ENCODE measurements at places on chromosomes 5 and 9.

GRCh38 chr5:132459031-132459982 is 31.3 kb downstream of the IRF1 start:
- no peak for DNase-seq

- DNase-seq = no peak
These were observed 56.7 kb upstream of the IRX1 start for GRCh38 chr5:3538886-3539285.

GRCh38 chr5:102958481-102959011 is 161.4 kb downstream of the GIN1 start:
- DNase-seq = no peak

DNA sequence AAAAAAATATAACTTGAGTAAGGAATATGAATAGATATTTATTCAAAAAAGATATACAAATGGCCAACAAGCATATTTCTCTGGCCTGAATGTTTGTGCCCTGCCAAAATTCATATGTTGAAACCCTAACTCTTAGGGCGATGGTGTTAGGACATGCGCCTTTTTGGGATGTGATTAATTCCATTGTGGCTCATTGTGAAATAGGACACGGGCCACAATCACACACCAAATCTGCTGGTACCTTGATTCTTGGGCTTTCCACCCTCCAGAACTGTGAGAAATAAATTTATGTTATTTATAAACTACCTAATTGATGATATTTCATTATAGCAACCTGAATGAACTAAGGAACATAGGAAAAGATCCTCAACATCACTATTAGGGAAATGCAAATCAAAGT is 5.7 kb upstream of the IFNA21 start:
- no peak for DNase-seq

DNA sequence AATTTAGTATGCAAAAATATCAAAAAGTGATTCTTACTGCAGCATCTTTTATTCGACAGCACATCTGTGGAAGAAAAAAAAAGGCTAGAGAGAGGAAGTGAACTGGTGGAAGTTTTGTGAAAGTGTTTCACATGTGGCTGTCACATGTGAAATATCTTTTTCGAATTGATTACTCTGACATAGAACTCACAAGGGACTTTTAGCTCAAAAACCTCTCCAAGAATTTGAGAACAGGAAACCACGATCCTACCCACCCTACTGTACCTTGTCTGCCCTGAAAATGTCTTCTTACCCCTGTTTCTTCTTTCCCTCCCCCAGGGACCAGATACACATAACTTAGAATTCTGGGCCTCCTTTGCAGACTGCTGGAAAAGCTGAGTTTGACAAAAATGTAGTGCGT is 106.5 kb upstream of the PRRC1 start:
- DNase-seq = no peak

DNA sequence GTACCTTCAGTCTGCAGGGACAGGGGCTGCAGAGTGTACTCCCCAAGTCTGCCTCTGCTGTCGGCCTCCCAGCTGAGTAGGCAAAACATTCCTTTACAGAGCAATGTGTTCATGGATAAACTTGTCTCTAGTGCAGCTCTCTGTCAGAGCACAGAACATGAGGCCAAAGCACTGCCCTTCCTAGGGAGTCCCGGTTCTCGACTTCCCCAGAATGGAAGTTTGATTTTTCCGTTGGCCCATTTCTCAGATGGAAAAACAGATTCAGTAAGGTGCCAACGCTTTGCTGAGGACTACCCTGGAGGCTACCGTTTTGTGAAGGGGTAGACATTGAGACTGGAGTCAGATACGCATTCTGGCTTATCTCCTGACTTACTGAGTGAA is 422 bp upstream of the TRIM32 start:
- DNase-seq = no peak

DNA sequence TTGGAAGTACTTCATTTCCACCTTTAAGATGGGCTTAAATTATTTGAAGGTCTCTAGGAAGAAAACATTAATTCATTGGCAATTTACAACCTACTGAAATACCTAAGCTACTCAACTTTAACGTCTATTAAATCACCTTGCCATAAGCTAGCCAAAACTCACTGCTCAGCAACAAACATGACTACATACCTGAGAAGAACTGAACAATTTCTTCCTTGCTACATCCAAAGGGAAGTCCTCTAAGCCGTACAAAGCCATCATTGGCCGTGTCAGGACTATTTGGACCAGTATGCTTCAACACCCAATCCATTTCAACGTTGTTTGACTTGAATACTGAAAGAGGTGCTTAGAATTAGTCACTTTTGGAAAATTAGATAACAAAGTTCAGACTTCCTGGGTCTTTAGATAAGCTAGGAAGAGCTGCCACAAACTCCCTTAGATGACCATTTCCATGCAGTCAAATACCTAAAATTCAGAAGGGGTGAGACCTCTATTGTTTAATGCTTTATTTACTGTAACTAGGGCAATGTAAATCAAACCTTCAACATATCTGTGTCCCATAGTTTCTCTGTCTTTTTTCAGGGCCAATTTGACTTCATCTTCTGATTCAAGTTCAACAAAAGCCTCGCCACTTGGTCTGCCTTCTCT is 2.6 kb downstream of the HNRNPH1 start:
- DNase-seq = no peak

DNA sequence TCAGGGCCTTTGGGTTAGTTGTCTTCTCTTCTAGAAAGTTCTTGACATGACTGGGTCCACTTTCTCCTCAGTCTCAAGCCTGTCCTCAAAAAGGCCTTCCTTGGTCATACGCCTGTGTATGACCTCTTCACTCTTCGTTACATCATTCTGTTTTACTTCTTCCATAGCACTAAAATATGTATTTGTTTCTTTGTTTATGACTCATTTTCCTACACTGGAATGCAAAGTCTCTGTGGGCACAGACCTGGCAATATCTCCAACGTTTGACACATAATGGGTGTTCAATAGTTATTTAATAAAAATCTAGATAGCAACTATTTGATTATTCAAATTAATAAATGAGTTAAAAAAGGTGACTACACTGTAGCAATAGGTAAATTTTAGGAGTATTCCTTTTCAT is 85.1 kb downstream of the YIPF5 start:
- no peak for DNase-seq

DNA sequence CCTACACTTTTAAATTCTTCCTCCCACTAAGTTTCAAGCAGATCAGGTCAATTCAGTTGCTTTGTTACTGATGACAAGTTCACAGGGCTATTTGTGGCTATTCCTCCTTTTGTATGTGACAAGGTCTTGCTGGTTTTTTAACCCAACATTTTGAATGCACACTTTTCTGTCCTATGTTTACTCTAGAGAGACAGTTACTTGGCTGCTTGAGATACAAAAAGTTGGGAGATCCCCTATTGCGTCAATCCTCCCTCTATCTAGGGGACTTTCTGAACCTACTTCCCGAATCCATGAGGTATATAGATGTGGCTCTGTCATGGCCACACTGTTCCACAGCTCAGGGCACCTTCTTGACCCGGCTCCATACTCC is 386.7 kb downstream of the NTRK2 start:
- no peak for DNase-seq

DNA sequence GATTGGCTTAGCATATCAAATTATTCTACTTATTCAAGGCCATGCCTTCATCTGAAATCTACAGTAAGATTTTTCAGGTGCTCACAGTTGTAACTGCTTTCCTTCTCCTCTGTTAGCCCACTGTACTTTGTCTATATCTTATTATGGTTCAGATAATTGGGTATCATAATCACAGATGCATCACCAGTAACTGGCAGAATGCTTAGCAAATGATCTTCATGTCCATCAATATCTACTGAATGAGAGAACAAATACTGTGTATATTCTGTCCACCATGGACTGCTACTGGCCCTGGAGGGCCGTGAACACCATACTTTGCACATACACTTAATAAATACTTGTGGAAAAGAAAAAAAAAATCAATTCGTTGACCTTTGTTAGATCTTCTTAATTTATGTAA is 96.2 kb downstream of the MEF2C start:
- no peak for DNase-seq

- DNase-seq = no peak
These were observed 59.3 kb upstream of the AFAP1L1 start for GRCh38 chr5:149212198-149212951.

DNA sequence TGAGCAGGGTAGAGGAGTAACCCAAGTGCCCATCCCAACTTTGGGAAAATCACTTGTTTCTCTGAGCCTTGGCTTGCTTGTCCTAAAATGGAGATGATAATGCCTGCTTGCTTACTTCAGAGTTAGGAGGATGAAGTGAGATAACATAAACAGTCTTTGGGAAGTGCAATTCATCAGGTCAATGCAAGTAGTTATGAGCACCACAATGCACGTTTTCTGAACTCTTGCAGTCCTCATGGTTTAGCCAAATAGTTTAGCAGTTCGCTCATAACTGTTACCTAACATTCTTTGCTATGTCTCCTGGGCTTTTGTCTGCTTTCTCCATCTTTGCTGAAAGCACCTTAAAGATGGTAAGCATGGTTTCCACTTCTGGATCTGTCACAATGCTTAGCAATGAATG is 270.0 kb downstream of the ADAMTSL1 start:
- DNase-seq = no peak

- DNase-seq = no peak
These were observed 20.3 kb upstream of the DUSP1 start for GRCh38 chr5:172791286-172791685.

DNA sequence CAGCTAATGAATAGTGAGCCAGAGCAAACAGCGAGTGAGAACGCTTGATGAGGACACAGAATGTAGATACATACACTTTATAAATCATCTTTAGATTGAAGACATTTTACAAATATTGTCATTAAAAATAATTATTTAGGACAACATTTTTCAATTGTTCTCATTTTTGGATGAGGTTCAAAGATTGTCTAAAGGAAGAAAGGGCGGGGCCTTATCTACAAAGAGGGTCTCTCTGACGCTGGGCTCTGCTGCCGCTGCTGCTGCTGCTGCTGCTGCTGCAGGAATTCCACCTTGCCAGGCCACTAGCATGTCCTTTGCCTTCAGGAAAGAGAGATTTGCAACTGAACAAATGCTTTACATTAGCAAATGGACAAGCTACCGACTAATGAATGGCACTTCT is 220.7 kb upstream of the TMEM161B start:
- DNase-seq = no peak

GRCh38 chr9:110750272-110750671 is 81.7 kb downstream of the MUSK start:
- no peak for DNase-seq

DNA sequence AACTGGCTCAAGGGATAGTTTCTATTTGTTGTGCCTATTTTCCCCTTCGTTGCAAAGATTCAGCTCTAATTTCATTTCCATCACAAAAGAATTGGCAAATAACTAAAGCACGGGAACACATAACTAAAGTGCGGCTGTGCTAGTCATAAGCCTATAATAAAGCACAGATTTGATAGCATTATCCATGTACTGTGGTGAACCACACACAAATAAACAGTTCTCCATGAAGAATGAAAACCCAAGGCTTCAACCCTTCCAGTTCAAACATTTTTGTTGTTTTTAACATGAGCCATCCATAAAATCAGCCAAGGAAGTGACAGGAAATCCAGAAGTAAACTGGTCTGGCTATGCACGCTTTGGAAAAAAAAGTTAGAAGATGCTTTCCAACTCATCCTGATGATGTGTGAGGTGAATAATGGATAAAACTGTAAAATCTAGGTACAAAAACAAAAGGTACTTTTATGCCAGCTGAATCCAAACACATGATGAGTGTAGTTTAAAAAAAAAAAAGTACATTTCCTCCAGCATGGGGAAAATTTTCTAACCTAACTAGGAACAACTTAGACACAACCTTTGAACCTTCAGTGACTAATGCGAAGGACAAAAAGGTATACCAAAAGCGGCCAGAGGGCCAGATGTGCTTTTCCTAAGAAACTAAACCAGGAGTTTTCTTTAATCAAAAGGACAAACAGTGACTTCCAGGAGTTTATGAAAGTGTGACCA is 10.2 kb downstream of the ZNF608 start:
- DNase-seq = no peak

GRCh38 chr5:137347865-137348264 is 151.3 kb downstream of the SPOCK1 start:
- no peak for DNase-seq

GRCh38 chr5:115147052-115147451 is 22.7 kb downstream of the TRIM36 start:
- no peak for DNase-seq

GRCh38 chr5:53023969-53024368 is 34.8 kb downstream of the ITGA2 start:
- DNase-seq = no peak

DNA sequence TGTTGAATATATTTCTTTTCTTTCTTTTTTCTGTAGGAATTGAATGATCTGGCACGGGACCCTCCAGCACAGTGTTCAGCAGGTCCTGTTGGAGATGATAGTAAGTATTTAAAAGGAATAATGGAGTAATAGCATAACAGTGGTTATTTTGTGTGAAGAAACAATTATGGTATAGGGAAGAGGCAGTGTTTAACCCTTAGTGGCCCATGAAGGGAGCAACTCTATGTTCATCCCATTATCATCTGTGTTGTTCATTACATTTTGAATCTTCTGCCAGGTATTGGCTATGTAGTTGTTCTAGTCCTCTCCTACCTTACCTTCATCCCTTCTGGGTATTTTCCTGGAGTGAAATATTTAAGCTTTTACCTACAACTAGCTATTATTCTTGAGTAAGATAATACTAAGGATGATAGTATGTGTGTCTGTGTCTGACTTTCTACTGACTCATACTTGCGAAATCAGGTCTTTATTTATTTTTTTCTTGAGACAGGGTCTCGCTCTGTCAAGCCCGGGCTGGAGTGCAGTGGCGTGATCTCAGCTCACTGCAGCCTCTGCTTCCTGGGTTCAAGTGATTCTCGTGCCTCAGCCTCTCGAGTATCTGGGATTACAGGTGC is 39.3 kb downstream of the UBE2D2 start:
- no peak for DNase-seq

DNA sequence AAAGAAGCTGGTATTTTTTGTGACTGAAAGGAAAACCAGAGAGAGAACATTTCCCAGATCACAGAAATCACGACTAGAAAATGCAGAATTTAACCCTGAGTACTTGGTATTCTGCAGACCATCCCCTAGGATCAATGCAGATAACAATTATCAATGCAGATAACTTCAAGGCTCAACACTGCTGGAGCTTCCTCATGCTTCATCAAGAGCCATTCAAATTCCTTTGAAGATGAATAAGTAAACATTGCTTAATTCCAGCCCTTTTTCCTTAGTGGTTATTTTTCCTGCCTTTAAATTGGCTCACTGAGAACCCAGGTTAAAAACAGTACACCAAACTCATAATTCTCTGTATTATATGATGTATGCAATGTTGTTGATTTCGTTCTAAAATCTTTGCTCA is 370.1 kb upstream of the TLE4 start:
- DNase-seq = no peak

GRCh38 chr5:88188458-88189132 is 80.0 kb downstream of the TMEM161B start:
- no peak for DNase-seq

GRCh38 chr5:159241946-159242552 is 21.0 kb upstream of the UBLCP1 start:
- DNase-seq = no peak

DNA sequence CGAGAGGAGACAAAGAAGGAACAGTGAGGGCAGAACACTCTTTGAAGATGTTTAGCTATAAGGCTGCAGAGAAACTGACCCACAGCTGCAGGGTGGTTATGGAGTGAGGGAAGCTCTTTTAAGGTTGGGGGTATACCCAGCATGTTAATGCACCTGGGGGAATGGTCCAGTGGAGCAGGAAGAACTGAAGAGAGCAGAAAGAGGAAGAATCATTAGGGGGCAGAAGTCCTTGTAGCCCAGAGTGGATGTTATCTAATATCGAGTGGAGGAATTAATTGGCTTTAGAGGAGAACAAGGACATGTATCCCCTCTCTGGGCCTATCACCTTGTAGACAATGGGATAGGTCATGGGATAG is 7.7 kb downstream of the IL4 start:
- no peak for DNase-seq
